Activated CD8-positive, alpha-beta memory T cell treated with anti-CD3 and anti-CD28 coated beads for 4 hours (primary cell): ENCODE measurements at places on chromosomes 5 and 9.

GRCh38 chr9:15256426-15256825 lies 50.6 kb downstream of the TTC39B start:
- DNase-seq, result no peak

DNA sequence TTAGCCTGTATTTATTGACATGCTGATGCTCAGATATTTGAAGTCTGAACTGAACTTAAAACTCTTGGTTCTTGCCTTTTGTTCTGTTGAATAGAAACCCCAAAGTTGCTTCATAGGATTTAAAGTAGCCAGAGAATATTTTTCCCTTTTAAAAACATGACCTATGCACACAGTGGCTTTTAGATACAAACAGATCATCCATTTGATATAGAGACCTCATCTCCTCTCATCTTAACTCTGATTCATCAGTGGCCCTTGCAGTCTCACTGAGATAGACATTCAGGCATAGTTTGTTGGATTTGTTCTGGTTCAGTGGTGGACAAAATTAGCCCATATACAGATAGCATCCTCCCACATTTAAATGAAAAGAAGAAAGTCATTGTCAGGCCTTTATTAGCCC lies 43.5 kb upstream of the PJA2 start:
- no peak for DNase-seq

- no peak for DNase-seq
Measured at GRCh38 chr5:137214446-137215189, 284.5 kb downstream of the SPOCK1 start.

DNA sequence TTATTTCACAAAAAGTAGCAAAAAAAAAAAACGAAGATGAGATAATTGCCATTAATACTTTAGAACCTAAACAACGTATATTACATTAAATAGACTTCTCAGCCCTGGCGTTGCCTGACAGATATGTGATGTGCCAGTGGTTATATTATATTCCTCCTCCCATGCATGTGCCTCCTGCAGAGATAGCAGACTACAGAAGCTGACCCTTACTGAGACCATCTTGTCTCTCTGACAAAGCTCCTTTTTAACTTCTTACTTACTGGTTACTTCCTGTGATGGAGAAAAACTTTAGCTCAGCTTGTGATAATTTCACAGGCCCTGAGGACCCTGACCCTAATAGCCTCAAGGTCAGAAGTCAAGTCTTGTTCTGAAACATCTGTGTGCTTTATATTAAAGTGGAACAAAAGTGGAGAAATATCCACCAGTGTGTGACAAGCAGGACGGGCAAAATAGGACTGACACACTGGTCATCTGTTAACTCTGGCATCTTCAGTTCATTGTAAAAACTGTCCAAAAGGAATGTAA lies 80.6 kb upstream of the POU5F2 start:
- DNase-seq, result no peak

- no peak for DNase-seq
Measured at GRCh38 chr5:172162323-172162986, 25.6 kb downstream of the STK10 start.

GRCh38 chr9:95055851-95056551 lies 261.5 kb downstream of the FANCC start:
- DNase-seq, result no peak

DNA sequence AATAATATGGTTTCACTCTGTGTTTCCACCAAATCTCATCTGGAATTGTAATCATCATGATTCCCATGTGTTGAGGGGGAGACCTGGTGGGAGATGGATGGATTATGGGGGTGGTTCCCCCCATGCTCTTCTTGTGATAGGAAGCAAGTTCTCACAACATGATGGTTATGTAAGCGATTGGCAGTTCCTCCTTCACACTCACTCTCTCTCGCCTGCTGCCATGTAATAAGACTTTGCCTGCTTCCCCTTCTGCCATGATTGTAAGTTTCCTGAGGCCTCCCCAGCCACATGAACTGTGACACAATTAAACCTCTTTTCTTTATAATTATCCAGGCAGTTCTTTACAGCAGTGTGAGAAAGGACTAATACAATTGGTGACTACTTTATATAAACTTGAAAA lies 48.4 kb downstream of the PTBP3 start:
- DNase-seq, result no peak

- no peak for DNase-seq
Measured at GRCh38 chr5:131654309-131654708, 19.3 kb upstream of the RAPGEF6 start.

DNA sequence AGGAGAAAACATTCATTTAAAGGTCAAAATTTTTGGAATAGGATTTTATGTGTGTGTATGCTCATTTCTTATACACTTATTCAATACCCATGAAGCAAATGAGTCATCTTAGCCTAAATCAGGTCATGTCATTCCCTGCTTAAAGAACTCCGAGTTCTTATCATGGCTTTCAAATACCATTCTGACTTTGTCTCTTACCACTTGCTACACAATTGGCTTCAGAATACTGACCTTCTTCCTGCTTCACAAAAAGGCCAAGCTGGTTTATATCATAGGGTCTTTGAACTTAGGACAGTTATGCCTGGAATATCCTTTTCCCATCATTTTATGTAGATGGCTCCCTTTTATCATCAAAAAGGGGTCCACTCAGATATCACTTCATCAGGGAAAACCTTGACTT lies 652.2 kb upstream of the WWC1 start:
- DNase-seq, result no peak

DNA sequence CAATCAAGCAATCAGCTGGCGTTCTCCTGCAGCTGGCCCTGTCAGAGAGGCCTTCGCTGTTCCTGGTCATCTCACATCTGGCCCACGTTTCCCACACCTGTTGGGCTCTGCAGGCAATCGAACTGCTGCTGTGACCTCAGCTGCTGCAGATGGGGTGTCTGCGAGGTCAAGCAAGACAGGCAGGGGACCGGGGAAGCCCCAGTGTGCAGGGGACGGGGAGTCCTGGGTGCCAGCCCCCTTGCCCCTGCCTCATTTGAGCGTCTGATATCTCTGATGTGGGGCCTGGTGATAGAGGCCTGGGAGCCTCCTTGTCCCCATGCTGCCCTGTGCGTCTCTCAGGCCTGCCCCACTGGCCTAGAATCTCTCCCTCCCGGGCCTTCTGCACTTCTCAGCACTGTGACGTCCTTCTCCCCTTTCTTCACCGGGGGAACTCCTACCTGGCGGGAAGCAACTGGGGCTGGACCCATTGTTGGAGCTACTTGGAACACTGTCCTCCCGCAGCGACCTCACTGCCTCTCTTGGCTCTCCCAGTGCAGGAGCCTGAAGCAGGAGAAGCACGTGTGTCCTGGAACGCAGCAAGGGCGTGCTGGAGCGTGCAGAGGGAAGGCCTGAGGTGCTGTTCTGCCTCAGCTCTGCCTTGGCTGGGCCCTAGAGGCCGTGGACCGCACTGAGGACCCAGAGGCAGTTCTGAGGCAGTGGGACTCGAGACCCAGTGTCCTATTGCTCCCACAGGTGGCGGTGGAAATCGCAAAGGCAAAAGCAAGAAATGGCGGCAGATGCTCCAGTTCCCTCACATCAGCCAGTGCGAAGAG lies 3.9 kb downstream of the GRK6 start:
- DNase-seq, result no peak

GRCh38 chr5:180371949-180372348 lies 18.8 kb upstream of the GFPT2 start:
- DNase-seq, result no peak

GRCh38 chr9:123493627-123494026 lies 137.6 kb downstream of the CRB2 start:
- no peak for DNase-seq

DNA sequence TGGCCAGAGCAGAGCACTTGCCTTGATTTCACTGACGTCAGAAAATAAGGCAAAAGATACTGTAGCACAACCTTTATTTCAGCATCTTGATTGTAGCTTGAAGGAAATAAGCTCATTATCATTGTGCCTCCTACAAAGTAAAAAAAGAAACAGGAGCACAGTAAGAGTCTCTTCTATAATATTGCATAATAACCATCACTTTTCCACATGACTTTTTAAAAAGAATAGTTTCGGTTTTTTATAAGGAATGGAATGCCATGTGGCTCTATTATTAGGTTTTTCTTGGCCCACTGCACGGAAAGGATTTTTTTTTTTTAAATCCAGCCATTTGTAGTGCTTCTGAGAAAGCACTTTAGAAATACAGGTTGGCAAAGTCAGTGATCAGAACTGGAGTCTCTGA lies 655.3 kb downstream of the LRRC70 start:
- no peak for DNase-seq

DNA sequence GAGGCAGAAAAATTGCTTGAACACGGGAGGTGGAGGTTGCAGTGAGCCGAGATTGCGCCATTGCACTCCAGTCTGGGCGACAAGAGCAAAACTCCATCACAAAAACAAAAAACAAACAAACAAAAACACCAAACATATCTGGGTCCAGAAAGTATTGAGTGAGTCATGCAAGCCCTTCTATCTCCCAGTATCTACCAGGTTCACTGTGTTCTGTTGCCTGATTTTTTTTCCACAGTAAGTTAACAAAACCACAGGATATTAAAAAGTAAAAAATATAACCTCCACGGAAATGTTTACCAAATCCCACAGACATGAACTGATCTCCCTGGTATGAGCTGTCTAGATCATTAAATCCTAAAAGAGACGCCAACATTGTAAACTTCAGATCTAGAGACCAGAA lies 94.4 kb downstream of the ANKH start:
- DNase-seq, result no peak

GRCh38 chr9:104984948-104985347 lies 57.0 kb upstream of the ABCA1 start:
- no peak for DNase-seq

DNA sequence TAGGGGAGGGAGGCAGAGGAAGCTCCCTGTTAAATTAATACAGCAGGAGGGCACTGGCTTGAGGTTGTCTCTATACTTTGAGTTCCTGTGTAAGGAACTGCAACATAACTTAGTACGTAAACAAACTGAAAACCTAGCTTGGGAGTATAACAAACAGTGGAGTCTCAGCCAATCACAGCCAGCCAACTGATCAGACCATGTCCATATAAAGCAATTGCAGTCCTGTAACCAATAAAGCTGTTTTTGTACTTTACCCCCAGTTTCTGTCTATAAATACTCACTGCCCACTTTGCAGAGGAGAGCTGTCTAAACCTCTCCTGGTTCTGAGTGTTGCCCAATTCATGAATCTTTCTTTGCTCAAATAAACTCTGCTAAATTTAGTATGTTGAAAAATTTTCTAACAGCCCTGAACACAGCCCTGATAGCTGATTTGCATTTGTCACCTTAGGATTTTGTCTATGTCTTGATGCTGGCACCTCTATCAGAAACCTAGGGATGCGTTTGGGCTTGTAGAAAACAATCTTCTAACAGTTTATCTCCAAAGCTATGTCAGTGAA lies 39.9 kb downstream of the GDNF start:
- DNase-seq, result no peak

DNA sequence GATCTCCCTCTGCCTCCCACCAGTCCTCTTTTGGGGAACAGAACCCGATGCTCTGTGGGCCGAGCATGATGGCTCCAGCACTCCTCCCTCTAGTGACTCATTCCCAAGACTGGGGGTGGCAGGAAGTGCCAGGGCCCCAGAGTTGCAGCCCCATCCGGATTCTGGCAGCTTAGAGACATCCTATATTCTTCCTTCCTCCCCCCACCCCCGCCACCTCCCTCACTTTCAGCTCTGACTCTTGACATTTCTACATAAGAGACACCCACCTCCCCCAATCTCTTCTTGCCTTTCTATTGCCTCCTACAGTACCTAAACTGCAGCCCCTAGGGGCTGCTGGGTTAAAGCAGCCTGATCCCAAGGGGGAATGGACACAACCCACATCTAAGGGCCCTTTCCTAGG lies 47.1 kb upstream of the MATR3 start:
- DNase-seq, result peak; percentile 8

DNA sequence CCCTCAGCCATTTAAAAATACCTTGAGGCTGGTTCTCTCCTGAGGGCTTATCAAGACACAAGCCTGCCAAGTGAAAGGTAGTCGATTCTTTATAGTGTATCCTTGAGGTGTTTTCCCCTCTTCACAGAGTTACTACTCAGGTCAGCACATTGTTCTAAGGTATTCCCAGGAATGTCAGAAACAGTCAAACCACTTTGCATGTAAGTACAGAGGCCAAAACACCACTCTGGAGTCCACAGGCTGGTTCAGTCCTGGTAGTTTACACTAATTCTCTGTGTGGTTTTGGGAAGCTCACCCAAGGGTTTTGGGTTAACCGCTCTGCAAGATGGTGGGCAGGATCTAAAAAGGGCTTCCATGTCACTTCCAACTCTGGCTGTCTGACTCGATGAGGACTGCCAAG lies 162.3 kb upstream of the PPP2R2B start:
- no peak for DNase-seq

GRCh38 chr5:178768371-178769260 lies 38.2 kb upstream of the ZNF354A start:
- no peak for DNase-seq

GRCh38 chr9:96391021-96391765 lies 7.7 kb upstream of the SLC35D2 start:
- no peak for DNase-seq

DNA sequence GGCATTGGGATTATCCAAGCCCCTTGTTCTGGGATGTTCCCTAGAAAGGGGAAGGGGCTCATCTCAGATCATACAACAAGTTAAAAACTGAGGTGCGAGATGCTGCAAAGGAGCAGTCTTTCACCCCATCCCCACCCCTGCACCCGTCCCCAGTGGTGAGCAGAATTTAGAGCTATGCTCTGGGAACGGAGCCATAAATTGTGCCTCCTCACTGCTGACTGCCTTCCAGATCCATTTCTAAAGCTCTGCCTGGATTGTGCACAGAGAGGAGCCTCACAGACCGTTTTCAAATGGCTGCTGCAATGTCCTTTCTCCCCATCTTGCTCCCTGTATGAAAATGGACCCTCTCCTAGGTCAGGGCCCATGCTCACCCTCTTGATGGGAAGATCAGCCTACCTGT lies 8.3 kb downstream of the SLC25A48 start:
- no peak for DNase-seq

DNA sequence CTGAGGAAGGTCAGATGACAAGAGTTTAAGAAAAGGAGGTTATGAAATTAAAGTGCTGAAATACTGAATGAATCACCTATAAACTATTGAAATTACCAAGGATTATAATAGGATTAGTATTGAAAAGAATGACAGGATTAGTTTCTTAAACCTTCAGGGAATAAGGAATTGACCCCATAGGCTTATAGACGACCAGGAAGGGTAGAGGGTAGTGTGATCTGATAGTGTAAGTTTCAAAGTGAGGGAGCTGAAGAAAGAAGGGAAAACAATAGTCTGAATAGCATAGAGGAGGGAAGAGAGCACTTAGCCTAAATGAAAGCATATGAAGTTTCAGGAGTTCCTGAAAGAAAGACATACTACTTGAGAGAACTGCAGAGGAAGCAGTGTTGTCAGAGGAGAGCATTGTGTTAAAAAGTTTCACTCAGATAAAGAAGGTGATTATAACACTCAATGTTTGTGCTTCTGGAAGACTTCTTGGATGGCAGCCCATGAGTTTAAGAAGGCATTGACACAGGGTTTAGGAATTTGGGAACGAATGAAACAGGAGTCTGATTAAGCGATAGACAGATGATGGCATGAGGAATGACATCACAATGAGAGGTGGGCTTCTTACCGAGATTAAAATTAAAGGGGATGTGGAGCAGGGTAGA lies 557.9 kb upstream of the GRAMD2B start:
- no peak for DNase-seq

- no peak for DNase-seq
Measured at GRCh38 chr5:81779916-81780266, 29.0 kb upstream of the SSBP2 start.
